ENCODE measurements at places on chromosomes 11 and 22. TPM values are rescaled to one million over a fixed set of nuclear protein-coding genes. Genes with fewer than 3 reads are reported as not detected.

DNA sequence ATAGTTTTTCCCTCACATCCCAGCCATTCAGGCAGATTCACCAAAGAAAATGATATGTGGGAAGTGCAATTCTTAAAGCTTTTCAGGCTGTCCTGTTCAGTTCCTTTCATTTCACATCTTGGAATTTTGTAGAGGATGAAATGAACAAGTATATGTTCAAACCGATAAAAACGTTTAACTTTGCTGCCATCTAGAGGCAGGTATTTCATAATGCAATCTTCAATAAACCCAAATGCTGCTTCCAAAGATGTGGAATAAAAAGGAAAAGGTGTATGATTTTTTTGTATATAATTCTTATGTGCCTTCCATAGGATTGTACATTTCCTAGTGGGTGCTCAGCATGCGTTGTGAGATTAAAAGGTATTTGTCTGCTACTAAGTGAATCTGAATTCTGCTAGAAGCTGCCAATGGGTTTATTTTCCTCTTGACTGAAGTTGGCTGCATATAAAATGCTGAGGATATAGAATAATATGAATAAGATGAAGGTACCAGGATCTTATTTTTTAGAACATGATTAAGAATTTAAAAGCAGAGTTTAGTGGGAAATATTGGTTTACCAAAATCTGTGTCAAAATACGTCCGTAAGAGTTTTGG is 199.3 kb downstream of the PGR start:
- no peak for DNase-seq

DNA sequence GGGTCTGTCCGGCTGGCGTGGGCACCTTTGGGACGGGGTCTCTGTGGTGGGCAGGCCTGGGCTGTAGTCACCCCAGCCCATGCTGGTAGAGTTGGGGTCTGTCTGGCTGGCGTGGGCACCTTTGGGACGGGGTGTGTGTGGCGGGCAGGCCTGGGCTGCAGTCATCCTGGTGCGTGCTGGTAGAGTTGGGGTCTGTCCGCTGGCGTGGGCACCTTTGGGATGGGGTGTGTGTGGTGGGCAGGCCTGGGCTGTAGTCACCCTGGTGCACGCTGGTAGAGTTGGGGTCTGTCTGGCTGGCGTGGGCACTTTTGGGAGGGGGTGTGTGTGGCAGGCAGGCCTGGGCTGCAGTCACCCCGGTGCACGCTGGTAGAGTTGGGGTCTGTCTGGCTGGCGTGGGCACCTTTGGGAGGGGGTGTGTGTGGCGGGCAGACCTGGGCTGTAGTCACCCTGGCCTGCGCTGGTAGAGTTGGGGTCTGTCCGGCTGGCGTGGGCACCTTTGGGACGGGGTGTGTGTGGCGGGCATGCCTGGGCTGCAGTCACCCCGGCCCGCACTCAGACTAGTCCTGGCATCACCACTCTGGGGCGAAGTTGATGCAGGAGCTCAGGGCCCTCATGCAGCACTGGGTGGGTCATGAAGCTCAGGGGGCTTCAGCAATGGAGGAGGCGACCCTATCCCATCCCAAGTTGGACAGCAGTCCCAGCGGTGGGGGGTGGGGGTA is 19.3 kb downstream of the PRR33 start:
- DNase-seq, result peak; percentile 69

- no peak for DNase-seq
Measured at GRCh38 chr11:34403431-34403830, 35.3 kb upstream of the CAT start.

- no peak for DNase-seq
Measured at GRCh38 chr11:111574373-111575225, 27.6 kb upstream of the SIK2 start.

DNA sequence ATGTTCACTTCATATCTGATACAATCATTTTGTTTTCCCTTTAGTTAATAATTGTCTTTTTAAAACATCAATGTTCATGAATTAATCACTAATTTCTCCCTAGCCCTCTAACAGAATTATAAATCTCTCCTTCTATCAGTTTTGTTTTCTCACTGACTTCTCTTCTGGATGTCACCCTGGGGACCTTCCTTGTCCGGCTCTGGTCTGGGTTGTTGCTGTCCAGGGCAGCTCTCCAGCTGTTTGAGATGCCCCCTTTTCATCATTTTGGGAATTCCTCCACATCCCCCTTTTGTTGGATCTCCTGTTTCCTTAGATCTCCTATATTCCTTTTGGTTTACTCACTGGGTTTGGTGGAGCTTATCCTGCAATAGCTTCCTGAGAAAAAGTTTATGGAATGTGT is 35.6 kb upstream of the PSMA1 start:
- DNase-seq, result no peak

DNA sequence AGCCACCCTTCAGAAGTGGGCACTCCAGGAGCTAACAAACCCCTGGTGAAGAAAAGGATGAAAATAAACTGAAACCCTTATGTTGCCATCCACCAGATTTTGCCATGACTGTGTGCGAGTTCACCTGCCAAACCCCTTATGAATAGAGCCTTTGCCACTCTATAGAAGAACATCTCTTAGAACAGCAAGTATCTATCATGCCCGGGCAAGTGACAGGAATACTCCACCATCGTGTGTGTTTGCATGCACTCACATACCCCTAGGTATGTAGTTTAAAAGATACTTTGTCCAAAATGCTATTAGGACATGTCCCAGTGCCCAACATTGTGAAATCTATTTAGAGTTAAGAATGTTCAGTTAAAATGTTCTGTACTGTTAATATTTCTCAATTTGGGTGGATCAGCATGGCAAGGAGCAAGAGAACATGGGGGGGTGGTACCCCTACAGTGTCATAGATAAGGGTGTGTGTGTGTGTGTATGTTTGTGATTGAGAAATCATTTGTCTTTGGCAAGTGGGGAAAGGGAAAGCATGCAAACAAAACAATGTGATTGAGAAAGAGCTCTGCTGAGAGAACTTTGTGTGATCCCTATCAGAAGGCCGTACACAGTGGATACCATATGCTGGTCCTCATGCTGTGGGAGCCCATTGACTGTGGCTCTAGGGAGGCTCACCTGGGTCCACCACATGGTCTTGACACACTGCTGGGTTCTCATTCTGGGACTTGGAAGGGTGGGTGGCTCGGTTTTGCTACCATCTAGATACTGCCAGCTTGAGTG is 94.9 kb downstream of the ZBTB16 start:
- peak; percentile 75 for DNase-seq

GRCh38 chr11:114609429-114609828 is 13.8 kb upstream of the NXPE4 start:
- no peak for DNase-seq

DNA sequence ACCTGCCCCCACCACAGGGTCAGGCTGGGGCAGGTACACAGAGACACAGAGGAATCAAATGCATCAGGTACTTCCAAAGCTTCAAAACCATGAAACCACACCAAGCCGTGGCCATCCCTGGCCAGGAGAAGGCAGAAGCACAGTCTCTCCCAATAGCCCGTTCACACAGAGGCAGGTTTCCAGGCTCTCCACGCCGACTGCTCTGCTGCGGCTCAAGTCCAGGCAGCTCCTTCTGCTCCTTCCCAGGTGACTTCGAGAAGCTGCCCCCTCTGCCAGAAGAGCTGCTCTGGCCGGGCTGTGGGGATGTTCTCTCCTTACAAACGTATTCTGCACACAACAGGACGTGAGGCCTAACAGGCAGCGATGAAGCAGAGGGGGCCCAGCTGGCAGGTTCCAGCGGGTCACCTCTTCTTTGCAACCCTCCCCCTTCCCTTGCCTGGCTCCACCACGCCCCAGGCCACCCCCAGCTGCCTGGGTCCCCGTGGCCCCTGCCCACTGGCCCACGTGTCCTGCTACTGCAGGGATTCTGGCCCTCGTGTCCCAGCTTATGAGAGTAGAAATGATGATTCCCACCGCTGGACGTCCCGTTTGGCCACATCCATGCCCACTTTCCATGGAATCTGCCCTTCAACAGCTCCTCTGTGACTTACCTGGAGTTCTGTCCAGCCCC is 26.1 kb downstream of the BRD1 start:
- DNase-seq, result no peak

GRCh38 chr11:69703453-69703767 is 412 bp downstream of the FGF19 start:
- no peak for DNase-seq

DNA sequence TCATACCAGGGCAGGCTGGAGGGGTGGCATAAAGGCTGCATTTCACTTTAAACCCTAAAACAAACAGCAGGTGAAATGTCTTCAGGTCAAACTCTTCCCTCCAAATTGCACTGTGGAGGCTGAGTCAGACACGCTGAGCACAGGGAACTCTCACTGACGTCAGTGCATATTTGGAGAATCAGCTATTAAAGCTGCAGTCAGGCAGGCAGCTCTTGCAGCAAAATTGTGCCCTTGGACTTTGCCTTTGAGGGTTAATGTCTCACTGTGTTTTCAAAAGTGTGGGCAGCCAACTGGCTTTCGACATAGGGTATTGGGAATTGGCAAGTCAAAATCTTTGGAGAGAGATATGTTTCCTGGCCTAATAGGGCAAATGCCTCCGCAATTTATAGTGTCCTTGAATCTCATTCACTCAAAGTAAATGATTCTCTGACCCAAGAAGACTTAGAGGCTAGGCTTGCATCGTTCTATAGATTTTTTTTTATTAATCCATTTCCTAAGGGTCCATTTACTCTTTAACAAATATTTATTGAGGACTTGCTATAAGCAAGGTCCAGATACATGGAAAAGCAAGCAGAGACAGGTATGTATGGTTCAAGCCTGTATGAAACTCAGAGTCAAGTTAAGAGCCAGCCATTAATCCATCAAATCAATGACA is 27.7 kb upstream of the SMCO4 start:
- no peak for DNase-seq

DNA sequence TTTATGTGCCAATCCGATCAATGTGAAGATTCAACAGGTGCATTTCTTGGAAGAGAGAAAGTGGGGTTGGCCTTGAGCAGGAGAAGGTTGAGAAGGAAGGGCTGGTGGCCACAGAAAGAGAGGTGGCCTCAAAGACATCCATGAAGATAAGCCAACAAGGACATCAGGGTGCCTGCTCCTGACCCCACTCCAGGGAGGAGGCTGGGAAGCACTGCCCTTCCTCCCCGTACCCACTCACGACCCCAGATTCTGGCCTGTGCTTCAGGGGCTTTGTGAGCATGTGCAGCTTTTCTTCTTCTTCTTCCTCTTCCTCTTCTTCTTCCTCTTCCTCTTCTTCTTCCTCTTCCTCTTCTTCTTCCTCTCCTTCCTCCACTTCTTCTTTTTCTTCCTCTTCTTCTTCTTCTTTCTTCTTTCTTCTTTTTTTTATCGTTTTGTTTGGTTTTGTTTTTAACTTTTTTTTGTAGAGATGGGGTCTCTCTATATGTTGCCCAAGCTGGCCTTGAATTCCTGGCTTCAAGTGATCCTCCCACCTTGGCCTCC is 30.3 kb downstream of the DKK3 start:
- no peak for DNase-seq

- no peak for DNase-seq
Measured at GRCh38 chr11:76762356-76762752, 20.8 kb upstream of the TSKU start.

DNA sequence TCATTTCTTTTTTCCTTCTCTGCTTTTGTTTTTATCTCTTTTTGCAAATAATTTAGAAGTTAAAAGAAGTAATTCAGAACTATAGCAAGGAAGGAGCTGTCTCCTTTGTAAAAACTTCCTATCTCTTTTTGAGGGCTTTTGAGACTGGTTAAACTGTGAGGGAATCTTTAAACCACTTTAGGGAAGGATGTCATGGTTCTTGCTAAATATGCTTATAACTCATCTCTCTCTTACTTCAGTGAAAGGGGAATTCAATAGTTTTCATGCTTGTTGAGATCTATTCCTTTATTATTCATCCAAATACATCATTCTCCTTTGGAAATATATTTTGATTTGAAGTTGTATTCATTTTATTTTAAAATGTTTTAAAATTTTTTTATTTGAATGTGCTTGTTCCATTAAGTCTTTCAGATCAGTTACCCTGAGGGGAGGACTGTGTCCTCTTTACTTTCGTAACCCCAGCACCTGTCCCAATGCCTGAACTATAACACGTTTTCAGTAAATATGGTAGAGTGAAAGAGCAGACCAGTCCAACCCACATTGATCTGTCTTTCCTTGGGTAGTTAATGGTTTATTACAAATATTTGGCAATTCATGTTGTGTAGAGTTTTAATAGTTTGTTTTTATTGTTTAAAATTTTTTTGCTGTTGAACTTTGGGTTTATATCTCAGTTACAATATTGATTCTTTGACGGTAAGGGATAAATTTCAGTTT is 27.5 kb downstream of the AMOTL1 start:
- no peak for DNase-seq

DNA sequence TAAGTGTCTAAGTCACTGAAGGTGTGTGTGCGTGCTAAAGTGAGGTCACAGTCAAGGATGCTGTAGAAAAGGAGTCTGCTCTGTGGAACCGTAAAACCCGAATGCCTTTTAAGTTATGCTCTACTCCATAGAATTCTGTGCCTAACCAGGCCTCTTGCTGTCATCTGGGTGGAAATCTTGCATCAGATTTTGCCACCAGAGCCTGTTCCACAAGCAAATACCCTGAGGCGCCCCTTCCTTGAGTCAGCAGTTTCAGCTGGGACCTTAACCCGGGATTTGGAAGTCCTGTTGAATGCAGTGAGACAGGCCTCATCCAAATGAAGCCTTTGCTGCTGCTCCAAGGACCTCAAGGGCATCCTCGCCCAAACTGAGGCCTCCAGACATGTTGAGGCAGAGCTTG is 109.8 kb downstream of the WNT11 start:
- no peak for DNase-seq

DNA sequence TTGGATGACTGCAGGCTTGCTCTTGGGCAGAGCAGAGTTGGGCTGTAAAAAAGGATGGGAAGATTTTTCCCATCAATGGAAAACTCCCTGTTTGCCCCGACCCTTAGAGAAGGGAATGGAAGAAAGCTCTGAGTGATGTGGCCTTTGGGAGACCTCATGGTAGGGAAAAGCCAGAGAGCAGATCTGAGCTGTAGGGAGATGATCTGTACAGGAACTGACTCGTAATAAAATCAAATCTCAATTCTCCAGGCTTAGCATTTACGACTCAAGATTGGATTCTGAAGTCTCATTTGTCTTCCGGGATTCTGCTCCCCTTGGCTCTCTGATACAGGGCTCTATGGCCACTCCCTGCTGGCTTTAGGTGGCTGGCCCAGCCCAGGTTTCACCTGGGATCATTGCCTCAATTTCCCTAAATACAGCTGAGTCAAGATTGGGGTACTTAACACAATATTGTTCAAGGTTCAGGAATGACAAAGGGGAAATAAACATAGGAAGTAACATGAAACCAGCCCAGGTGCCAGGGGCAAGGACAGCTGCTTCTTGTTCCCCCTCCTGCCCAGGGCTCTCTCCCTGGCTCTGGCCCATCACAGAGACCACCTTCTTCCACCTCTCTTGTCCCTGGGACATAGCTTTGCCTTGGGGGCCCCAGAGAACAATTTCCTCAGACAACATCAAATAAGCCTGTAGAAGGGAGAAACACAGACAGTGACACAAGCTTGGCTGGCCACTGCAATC is 38.4 kb upstream of the THY1 start:
- no peak for DNase-seq

CALCA gene
- total RNA-seq, result not detected

TRPC6 gene
- total RNA-seq, result 2.7 TPM

OR52E8 gene
- total RNA-seq, result not detected

LIF gene
- 2.6 TPM for total RNA-seq

KRTAP5-2 gene
- total RNA-seq, result not detected

IL17REL gene
- not detected for total RNA-seq

SAA2 gene
- total RNA-seq, result 57.1 TPM

IGF2 gene
- total RNA-seq, result 161 TPM

APOA5 gene
- total RNA-seq, result not detected

Measured in posterior vena cava (tissue), 2 donors.